ENCODE measurements at places on chromosomes 2 and 18.

DNA sequence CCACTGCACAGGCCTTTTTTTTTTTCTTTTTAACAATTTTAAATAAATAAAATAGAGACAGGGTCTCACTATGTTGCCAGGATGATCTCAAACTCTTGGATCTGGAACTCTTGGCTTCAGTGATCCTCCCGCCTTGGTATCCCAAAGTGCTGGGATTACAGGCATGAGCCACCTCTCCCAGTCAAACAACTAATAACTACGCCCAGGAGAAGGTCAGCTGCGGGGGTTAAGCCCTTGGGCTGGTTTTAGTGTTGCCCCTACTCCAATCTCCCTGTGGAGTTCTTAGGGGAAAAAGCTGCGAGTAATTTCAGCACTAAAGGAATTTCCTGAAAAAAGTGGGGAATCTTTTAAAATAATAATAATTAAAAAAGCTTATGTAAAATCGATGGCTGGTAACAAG lies 96.4 kb upstream of the XPO1 start:
- DNase-seq, result no peak

DNA sequence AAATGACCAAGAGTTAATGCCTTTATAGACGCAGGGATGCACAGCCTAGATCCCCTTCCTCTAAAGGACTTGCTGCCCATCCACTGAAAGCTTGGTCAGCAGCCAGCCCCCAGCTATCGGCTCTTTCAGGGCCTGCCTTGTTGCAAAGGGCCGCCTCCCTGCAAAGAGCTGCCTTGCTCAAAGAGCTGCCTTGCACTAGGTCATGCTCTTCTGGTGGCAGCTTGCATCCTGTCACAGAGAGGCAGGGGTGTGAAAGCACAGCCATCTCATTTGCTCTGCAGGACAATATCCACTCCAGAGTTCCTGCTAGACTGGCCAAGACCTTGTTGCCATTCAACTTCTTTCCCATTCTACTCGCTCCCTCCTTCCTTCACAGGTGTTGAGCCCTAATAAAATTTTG lies 137.1 kb downstream of the MCFD2 start:
- DNase-seq, result no peak

- DNase-seq, result no peak
These were observed 119.8 kb downstream of the NRP2 start for GRCh38 chr2:205802065-205802464.

- DNase-seq, result no peak
These were observed 889.5 kb downstream of the EPHA4 start for GRCh38 chr2:220682616-220683015.

DNA sequence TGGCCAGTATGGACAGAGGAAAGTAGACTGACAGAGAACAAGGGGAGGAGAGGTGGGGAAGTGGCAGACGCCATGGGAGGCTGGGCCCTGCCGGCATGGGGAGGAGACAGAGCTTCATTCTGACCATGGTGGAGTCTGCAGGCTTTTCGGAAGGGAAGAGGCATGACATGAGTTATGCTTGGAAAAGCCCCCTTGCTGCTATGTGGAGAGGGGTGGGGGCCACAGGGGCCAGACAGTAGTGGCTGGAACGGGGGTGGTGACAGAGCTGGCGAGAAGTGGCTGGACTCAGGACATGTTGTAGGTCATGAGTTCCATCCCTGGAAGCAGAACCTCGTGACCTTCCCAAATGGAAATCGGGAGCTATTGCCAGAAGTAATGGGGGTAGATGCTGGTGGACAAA lies 66.7 kb upstream of the DAPL1 start:
- no peak for DNase-seq

DNA sequence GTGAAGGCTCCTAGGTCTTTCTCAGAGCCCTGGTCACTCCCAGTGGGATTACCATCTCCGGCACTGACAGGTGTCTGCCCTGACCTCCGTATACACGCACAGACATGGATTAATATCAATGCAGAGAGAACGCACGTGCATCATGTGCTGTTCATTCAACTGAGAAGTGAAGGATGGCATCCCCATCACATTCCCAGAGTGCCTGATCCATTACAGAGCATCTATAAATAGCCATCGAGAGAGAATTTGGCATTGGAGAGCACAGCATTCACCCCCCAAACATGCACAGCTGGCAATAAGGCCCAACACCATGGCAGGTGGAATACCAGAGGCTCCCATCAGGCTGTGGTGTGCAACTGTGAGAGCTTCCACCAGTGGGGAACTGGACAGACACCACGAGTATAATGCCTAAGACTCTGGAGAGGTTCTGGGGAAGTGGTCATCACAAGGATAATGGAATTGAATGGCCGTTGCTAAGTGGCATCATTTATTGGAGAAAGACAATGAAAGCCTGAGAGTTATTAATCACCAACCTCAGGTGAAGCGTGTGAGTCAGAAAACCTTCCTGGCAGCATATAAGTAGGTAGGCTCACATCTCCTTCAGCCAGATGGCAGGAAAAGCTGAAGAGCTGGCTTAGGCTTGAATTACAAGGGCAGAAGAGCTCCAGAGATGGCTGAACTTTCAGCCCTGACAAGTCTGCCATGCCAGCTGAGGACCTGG lies 244.5 kb upstream of the ID2 start:
- no peak for DNase-seq

GRCh38 chr18:63617049-63617914 lies 26.8 kb downstream of the SERPINB4 start:
- DNase-seq, result peak; percentile 32

DNA sequence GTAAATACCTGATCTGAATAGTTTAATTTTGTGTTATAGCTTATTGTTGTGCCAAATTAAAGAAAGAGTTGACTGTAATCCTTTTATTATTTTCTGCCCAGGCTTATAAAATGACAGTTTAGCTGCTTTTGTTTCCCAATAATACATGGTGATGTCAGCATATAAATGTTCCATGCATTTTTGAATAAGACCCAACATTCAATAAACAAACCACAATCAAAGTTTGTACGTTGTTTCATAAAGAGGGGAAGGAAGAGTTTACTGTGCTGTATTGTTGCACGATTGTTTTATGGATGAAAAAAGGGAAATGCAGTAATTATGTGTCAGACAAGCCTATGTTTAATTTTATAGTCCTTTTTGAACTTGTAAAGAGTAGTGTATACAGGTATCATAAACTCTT lies 177.2 kb upstream of the SCN7A start:
- no peak for DNase-seq

GRCh38 chr18:58497845-58498244 lies 131.0 kb downstream of the ALPK2 start:
- DNase-seq, result no peak

GRCh38 chr2:156380117-156380645 lies 47.7 kb upstream of the NR4A2 start:
- DNase-seq, result peak; percentile 35

DNA sequence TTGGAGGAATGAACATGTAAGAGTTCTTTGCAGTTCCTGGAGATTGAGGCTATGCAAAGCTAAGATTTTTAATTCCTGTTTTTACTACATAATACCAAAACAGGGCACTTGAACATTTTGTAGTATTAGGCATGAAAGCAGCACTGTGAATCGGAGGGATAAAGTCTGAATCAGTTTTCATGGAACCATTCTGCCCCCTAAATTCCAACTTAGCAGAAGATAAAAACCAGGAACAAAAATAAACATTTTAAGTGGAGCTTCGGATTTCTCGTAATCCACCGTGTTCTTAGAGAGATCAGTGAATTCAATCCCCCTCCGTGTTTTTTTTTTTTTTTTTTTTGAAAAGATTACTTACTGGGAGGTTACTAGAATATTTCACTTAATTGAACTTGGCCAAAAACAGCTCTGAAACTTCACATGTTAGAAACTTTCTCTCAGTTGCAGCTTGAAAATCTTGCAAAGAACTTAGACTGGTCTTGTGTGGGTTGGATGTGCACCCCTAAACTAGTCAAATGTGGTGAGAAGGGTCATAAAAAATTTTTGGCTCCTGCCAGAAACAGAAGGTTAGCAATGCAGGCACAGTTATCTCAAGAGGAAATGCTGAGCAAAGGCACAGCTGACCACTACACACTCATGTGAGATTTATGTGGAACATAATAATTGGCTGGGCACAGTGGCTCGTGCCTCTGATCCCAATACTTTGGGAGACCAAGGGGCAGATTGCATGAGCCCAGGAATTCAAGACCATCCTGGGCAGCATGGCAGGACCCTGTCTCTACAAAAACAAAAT lies 145.4 kb upstream of the RNF152 start:
- DNase-seq, result no peak

DNA sequence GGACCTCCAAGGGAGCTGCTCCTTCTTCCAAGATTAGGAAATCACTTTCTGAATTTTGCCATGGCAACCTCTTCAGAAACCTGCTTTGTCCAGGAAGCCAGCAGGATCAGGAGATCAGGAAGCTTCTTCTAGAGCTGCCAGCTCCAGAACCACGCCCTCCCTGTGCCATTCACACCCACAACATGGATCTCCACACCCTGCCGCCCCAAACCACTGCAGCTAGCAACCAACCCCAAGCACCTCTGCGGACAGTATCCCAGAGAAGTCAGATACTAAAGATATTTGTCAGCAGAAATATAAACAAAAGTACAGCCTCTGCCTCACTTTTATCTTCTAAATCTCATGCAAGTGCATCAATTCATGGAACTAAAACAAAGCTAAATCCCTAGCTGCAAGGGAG lies 106.4 kb downstream of the VIT start:
- no peak for DNase-seq

DNA sequence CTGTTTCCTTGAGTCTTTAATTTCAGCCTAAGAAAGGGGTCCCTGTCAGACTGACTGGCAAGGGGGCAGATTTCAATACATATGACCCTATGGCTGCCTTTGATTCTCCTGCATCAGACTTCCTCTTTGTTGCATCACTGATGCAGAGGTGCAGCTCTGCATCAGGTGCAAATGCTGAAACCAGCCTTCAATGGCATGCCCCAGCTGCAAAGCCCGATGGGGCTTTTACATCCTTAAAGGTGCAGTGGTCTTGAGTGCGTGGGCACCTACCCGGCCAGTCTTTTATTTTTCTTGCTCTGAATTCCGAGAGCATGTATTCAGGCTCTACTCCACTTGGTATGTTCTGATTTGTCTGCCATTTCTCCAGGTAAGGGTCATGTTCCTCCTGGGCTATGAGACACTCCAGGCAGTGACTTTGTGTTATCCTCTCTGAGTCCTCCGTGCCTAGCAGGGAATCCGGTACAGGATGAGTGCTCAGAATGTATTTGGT lies 169.5 kb downstream of the MYCN start:
- DNase-seq, result no peak

DNA sequence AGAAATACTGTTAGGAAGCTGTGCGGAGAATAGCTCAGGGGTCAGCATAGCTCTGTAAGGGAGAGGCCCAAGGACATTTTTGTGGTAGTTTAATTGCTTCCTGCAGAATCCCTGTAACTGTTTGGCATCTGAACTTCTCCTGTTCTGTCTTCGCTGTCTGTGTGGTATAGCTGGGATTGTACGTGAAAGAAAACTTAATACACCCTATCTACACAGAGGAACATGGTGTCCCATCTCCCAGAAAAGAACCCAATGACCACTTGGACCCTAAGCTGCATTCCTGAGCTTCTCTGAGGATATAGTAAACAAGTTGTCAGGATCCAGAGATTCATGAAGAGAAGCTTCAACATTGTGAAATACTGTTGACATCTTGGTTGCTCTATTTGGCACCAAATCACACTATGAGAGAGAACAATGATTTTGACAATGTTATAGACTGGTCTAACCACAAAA lies 81.3 kb downstream of the CDC42EP3 start:
- no peak for DNase-seq

DNA sequence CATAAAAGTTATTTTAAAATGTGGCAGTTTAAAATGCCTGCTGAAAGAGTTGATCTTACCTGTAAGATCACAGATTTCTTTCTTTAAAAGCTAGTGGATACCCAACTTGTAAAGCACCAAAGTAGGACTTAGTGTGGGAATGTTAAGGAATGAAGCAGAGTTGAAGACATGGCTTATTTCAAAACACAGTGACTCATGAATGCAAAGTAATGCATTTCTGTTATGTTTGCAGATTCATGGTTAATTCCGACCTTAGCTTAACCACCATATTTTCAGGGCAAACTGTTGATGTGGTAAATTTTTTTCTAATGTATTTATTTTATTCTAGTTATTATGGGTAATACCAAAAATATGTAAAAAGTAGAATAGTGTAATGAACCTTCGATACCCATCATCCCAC lies 206.8 kb upstream of the FOSL2 start:
- no peak for DNase-seq

DNA sequence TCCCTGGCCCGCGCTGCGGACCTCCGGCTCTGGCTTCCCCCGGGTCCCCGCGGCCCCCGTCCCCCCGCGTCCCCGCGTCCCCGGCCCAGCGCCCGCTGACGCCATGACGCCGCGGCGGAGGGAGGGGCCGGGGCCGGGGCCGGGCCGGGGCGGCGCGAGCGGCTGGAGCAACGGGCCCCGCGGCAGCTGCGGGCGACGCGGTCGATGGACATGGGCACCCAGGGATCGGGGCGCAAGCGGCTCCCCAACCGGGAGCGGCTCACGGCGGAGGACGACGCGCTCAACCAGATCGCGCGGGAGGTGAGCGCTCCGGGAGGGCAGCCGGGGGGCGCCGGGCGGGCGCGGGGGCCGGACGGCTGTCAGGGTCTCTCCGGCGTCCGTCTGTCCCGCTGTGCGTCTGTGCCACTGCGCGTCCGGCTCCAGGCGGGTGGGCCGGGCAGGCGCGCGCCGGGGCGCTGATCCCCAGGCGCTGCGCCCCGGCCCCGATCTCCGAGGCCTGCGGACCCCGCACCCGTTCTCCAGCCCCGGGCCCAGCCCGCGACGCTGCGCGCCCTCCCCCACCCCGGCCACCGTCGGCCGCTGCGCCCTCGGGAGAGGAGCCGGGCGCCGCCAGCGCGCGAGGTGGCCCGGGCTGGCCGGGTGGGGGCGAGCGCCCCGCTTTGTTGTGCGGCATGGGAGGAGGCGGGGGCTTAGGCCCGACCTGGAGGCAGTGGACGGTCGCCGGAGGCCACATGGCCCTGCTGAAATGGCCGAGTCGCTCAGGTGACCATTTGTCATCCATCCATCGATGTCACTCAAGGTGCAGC lies at the start of gene LRRFIP1:
Gene LRRFIP1 (plus strand): TSS at position 147 of the 806 bp plus-strand sequence. CDS start 58 bp downstream, at position 205.
- DNase-seq, result no peak

- no peak for DNase-seq
These were observed 347.5 kb upstream of the GALNT5 start for GRCh38 chr2:156909983-156910382.

GRCh38 chr2:62501069-62501468 lies 4.9 kb downstream of the TMEM17 start:
- no peak for DNase-seq

DNA sequence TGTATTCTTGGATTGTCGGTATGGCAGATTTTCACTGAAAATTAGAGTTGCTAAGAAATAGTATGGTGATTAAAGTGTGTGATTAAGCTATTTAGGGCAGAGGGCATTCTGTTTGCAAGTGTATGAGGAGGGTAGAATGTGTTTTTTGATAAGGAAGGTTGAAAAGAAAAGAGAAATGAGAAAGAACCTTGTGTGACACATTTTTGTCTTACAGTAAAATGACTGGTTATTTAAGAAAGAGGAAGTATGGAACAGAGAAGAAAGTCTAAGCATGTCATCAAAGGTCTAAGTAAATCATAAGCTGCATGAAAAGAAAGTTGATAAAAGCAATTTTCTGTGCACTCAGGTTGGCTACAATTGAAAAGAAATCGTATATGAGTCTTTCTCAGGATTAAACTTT lies 5.2 kb upstream of the RSAD2 start:
- no peak for DNase-seq

- no peak for DNase-seq
These were observed 55.3 kb upstream of the HK2 start for GRCh38 chr2:74778381-74779264.

GRCh38 chr2:240252191-240252871 lies 111.9 kb upstream of the OTOS start:
- no peak for DNase-seq

GRCh38 chr18:23969664-23970063 lies 44.9 kb upstream of the TTC39C start:
- DNase-seq, result no peak
